Adipocyte (in vitro differentiated cells): ENCODE measurements at places on chromosomes 4 and X.

DNA sequence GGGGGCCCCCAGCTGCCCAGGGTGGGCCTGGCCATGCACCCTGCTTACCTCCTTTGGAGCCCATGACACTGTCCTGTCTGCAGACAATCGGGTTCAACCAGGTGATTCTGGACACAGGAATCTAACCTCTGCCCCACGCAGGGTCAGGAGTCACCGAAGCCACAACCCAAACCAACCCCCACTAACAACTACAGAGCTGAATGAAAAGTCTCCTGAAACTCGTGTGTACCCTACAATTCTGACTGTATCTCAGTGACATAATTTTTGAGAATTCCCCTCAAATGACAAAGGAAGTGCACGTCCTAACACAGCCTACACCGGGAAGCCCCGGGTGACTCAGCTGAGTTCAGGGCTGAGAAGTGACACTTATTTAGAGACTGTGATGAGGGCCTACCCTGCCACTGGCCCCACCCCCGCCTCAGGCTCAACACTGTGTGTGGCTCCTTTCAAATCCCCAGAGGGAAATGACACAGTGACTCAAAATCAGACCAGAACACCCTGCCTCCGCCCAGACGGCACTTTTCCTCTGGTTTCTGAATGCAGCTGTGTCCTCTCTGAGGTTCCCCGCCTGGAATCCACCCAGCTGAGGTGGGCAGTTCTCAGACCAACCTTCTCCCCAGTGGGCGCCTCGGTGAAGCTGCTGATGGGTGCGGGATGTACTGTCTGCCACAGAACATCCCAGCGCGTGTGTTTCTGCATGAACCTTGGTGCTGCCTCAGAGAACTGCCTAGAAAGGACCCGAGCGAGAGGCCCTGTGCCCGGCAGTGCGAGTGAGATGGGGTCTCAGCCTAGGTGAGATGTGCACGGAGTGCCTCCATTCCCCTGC lies 9.9 kb downstream of the TNIP2 start:
- peak; percentile 49 for DNase-seq

DNA sequence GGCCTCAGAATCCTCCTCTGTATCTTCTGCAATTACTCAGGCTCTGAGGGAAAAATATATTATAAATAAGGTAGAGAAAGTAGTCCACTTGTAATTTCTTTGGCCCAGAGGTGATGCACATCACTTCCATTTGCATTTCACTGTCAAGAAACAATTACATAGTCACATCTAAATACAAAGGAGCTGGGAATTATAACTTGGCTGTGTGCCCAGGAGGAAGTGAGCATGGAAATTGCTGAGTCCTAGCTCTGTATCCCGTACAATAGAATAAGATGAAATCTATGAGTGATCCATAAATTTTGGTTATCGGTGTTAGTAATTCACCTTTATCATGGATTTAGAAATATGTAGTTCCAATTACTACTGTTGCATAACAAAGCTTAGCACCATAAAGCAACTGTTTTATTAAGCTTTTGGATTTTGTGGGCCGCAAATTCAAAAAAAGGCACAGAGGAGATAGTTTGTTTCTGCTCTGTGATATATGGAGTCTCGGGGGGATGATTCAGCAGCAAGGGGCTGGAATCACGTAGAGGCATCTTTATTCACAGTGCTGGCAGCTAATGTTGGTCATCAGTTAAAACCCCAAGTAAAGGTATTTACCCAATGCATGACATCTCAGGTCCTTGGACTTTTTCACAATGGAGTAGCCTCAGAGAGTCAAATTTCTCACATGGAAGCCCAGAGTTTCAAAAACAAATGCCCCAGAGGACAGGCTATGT lies 241.4 kb upstream of the GALNT7 start:
- no peak for DNase-seq

DNA sequence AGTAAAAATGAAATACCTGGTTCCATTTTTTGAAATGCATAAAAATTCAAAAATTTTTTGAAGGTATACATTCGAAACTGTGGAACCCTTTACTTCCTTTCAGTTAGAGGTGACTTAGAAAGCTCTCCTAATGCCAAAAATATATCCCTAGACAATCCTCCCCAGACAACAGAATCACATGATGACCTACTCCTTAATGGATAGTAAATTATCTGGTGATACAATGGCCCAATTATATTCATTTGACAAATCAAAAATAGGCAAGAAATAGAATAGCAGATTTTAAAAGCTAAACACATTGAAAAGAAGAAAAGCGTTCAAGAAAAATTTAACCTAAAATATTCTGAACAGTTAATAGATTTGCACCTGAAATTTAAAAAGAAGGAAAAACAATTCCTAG lies 3.5 kb upstream of the UGT2A2 start:
- no peak for DNase-seq

DNA sequence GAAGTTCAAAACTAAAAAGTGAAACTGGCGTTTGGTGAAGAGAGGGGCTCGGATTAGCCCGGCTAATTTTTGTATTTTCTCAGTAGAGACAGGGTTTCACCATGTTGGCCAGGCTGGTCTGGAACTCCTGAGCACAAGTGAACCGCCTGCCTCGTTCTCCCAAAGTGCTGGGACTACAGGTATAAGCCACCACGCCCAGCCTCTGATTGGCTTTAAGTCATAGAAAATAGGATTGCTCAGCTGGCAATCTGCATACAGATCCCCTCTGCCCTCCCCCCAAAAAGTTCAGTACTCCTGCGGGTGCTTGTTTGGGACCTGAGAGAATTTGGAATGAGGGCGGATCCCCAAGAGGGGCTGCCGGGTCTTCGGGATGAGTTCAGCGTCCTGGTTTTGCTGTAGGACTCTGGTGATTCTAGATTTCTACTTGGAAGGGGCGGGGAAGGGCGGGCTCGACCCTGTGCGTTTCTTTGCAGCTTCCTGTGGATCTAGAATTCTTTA lies 537 bp upstream of the PRKX start:
- no peak for DNase-seq

GRCh38 chr4:26764231-26764630 lies 96.4 kb upstream of the STIM2 start:
- no peak for DNase-seq
